ENCODE measurements at places on chromosomes 6 and 20.

- DNase-seq, result no peak
These were observed 8.2 kb downstream of the KIZ start for GRCh38 chr20:21133917-21134622.

DNA sequence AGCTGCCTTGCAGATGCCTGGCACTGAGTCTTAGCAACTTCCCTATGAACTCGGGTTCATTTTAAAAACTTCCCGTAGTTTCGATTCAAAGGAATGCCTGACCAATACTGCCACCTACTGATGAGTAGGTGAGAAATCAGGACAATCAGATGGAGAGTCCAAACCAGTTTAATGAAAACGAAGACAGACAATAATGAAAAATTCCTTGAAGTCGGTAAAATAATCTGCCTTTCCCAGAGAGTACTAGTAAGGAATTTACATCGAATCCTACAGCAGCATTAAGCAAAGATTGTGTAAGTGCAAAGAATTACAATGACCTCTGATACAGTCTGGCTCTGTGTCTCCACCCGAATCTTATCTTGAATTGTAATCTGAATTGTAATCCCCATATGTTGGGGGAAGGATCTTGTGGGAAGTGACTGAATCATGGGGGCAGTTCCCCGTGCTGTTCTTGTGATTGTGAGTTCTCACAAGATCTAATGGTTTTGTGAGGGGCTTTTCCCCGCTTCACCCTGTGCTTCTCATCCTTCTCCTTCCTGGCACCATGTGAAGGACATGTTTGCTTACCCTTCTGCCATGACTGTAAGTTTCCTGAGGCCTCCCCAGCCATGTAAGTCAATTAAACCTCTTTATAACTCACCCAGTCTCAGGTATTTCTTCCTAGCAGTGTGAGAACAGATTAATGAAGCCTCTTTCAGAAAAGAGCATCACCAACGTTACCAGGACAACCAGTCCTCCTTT lies 134.4 kb downstream of the ARHGAP18 start:
- DNase-seq, result peak; percentile 34

- DNase-seq, result no peak
These were observed 219.3 kb upstream of the RNF217 start for GRCh38 chr6:124742971-124743370.

GRCh38 chr6:26029857-26030653 lies 57.2 kb upstream of the HFE start:
- no peak for DNase-seq

- no peak for DNase-seq
These were observed 302.1 kb upstream of the SYNCRIP start for GRCh38 chr6:85944776-85945175.

GRCh38 chr6:91213229-91213901 lies 626.5 kb upstream of the MAP3K7 start:
- DNase-seq, result no peak

DNA sequence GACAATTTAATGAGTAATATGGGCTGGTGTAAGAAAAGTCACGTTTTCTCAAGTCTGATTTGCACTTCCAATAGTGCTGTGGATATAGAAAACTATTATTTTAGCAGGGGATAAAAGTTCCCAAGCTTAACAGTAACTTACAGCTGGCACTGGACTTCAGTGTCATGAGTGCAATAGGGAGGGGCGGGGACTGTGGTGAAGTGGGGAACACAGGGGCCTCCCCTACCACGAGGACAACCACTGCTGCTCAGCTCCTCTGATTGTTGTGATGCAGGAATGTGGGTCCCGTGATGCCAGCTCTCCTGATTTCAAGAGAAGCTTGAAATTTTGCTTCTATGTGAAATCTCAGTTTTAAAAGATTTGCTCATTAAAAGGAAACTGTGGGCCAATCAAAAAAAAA lies 24.0 kb downstream of the SLC13A3 start:
- DNase-seq, result peak; percentile 32

GRCh38 chr20:17558154-17558940 lies 11.5 kb upstream of the DSTN start:
- peak; percentile 75 for DNase-seq

GRCh38 chr20:13718171-13718570 lies 66.5 kb downstream of the ESF1 start:
- DNase-seq, result no peak

DNA sequence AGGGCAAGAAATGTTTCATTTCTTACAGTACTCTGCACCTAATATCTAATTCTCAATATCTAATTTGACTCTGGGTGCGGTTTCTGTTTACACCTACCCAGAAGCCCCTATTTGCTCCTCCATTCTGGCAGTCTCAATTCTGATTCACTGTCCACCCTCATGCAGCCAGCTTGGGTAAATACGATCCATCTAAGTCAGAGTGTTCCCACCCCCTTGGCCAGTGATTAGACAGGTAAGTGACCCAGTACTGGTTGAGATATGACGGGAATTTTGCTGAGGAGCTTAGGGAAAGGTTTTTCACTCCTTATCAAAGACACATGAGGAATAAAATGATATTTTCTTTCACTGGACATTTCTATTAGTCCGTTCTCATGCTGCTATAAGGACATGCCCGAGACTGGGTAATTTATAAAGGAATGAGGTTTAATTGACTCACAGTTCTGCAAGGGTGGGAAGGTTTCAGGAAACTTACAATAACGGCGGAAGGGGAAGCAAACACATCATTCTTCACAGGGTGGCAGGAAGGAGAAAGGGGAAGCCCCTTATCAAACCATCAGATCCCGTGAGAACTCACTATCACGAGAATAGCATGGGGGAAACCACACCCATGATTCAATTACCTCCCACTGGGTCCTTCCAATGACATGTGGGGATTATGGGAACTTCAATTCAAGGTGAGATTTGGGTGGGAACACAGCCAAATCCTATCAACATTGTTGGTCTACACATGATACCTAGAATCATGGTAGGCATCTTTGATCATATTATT lies 29.4 kb downstream of the GLO1 start:
- no peak for DNase-seq

GRCh38 chr6:75504465-75505222 lies 11.0 kb upstream of the FILIP1 start:
- DNase-seq, result no peak

GRCh38 chr6:2197177-2197671 lies 48.2 kb downstream of the GMDS start:
- no peak for DNase-seq

DNA sequence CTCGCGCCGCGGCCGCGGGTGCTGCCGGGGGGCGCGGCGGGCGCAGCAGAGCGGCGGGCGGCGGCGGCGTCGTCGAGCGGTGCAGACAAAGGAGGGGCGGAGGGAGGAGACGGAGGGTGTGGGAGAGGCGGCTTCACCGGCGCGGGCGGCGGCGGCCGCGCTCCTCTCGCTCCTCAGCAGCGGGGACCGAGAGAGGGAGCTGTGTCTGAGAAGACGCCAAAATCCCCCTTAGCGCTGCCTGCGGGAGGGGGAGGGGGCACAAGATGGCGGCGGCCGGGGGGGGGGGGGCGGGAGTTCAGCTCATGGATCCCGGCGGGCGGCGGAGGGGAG lies 296 bp downstream of the ADNP start:
- no peak for DNase-seq

- DNase-seq, result no peak
These were observed 370.2 kb downstream of the UTRN start for GRCh38 chr6:144655376-144655775.

- no peak for DNase-seq
These were observed 10.2 kb downstream of the RPRD1B start for GRCh38 chr20:38043512-38044300.

DNA sequence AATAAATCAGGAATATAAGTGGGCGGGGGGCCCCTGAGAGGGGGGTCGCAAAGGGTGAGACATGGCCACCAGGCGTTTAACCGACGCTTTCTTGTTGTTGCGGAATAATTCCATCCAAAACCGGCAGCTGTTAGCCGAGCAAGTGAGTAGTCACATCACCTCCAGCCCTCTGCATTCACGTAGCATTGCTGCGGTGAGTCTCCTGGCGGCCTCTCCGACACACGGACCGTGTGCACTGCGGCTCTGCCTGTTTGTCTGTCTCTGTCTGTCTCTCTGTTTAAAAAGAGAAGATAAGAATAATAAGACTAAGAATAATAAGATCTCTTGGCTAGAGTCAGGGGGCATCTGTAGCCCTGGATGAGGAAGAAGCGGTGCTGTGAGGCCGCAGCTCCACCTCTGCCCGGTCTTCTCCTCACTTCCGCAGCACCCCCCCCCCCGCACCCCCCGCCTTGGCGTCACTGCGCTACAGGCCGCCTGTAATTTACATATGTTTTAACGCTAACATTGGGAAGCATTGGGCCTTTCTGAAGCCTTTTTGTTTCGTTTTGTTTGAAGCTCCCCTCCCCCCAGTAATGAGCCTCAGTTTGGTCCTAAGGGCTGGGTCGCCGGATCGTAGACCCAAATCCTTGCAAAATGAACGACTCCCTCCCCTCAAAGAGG lies 993 bp downstream of the STX16 start:
- no peak for DNase-seq

GRCh38 chr6:21507811-21508210 lies 85.7 kb upstream of the SOX4 start:
- no peak for DNase-seq

- no peak for DNase-seq
These were observed 3.6 kb downstream of the IPCEF1 start for GRCh38 chr6:154352898-154353585.

GRCh38 chr6:168021581-168021980 lies 24.1 kb downstream of the KIF25 start:
- DNase-seq, result no peak

DNA sequence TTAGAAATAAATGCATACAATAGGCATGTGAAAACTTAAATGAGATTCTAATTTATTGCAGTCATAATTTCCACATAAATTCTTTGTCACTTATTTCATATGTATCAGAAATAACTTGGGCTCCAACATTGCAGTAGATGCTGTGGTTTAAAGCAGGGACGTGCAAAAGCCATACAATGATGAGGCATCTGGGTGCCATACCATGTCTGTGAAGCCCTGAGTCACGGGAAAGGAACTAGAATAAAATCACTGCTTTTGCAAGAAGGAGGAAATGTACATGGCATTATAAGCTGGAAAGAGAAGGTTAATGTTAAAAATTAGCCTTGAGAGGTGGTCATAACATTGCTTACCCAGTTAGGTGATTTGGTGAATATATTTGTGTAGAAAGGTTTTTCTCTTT lies 180.4 kb downstream of the SASH1 start:
- no peak for DNase-seq

DNA sequence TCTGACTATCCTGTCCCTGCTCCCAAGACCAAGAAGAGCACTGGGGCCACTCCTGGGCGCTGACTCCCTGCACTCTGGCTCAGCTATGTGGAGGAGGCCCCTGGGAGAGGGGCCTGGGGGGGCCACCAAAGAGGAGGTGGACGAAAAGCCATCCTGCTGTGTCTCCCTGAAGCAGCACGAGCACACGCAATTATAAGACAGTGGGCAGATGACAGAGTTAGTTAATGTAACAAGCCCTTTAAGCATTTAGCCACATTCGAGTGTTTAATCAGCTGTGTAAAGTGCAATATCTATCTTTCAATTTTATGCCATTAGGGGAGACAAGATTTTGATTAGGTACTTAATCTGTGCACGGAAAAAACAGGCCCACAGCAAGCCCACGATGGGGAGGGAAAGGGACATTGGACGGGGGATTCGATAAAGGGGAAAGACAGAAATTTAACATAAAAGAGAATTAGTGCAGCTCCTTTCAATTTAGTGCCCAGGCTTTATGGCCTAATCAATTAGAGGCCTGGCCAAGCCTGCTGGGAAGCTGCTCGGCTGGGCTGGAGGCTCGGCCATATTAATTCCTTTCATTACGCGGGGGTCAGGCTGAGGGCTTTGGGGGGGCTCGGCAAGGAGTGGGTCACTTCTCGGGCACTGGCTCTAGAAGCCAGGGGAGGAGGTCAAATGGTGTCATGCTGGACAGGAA lies 286.2 kb downstream of the DHX35 start:
- no peak for DNase-seq

- DNase-seq, result no peak
These were observed 148.8 kb downstream of the QKI start for GRCh38 chr6:163563318-163563717.

GRCh38 chr20:52812231-52812847 lies 159.8 kb upstream of the TSHZ2 start:
- DNase-seq, result no peak

GRCh38 chr20:32480371-32481241 lies 104.5 kb downstream of the NOL4L start:
- DNase-seq, result no peak

GRCh38 chr20:57791966-57792365 lies 82.2 kb upstream of the PMEPA1 start:
- no peak for DNase-seq

- DNase-seq, result no peak
These were observed 16.0 kb downstream of the MARCKS start for GRCh38 chr6:113873043-113873667.

DNA sequence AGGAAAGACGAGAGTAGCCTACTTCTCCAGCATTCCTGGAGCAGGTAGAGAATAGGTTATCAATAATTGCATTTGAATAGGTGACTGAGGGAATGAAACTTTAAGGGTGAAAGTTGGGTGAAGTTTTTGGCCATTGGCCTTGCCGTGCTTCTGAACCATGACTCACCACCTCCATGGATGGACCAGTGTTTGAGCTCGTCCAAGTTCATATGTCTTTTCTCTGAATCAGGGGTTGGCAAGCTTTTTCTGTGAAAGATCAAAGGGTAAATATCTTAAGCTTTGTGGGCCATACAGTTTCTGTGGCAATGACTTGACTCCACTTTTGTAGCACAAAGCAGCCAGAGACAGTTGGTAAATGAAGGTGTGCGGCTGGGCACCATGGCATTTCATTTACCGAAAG lies 31.8 kb downstream of the SNRNP48 start:
- no peak for DNase-seq

GRCh38 chr6:21808551-21809242 lies 215.1 kb downstream of the SOX4 start:
- no peak for DNase-seq

DNA sequence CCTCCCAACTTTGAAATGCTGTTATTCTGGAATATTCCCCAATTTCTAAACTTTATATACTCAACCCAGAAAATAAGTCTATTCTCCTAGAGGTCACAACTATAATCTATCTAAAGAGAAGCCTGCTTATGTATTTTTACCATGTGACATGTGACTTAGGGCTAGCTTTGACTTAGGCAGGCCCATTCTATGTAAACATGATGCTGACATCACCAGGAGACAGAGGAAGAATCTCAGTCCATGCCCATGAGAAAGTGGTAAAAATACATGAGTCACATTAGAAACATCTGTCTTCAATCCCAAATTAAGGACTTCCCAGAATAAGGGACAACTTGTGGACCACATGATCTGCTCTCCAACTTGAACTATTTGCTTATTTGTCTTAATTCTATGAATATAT lies 113.6 kb upstream of the ID4 start:
- no peak for DNase-seq

DNA sequence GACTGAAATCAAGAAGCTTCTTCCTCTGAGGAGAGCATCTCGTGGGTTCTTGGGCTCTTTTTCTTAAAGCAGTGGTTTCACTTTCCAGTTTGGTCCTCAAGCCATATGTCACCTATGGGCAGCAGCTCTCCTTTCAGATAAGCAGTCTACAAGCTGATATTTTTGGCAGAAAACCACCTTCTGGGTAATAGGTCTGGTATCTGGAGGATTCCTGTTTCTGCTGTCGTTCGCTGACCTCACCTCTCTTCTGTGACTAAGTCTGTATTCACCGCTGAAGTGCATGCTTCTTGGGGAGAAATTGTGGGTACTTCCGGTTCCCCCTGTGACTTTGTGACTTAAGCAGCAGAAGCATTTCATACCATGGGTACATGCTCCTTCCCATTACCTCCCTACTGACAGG lies 193.6 kb downstream of the EDN1 start:
- peak; percentile 57 for DNase-seq

All from retinal pigment epithelial cell (primary cell).